ENCODE measurements at places on chromosomes 7 and 10. TPM values are rescaled to one million over a fixed set of nuclear protein-coding genes. Genes with fewer than 3 reads are reported as not detected.

DNA sequence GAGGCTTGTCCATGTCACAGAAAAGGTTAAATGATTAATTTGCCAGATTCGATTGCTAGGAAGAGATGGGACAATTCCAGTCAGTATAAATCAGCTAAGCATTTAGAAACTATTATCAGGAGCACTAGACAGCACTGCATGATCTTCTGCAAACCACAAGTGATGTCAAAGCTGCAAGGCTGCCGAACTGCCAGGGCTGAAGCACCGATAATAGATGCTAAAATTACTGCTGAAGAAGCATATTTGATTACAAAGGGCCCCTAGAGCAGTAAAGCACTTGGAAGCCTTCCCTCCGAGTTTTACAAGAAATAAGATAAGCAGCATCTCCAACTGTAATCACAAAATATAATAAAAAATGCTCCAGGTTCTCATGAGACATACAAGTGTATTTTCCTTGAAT is 40.6 kb downstream of the RNLS start:
- no peaks in the 10 kb centered on the region for H3K27me3 ChIP-seq
- H3K4me3 ChIP-seq = no peak overlapping the region
- DNase-seq = no peak
- H3K4me1 ChIP-seq = no peaks in the 10 kb centered on the region
- no peak overlapping the region for H3K27ac ChIP-seq
- no peaks in the 10 kb centered on the region for H3K36me3 ChIP-seq

SVOPL gene
- polyA plus RNA-seq = not detected

GRCh38 chr7:28269700-28270361 is 89.2 kb upstream of the JAZF1 start:
- no peak overlapping the region for H3K27ac ChIP-seq
- DNase-seq = no peak
- H3K27me3 ChIP-seq = no peaks in the 10 kb centered on the region
- no peak overlapping the region for H3K4me3 ChIP-seq
- H3K4me1 ChIP-seq = peaks cover 9% of the 10 kb centered on the region
- H3K36me3 ChIP-seq = no peaks in the 10 kb centered on the region

DNA sequence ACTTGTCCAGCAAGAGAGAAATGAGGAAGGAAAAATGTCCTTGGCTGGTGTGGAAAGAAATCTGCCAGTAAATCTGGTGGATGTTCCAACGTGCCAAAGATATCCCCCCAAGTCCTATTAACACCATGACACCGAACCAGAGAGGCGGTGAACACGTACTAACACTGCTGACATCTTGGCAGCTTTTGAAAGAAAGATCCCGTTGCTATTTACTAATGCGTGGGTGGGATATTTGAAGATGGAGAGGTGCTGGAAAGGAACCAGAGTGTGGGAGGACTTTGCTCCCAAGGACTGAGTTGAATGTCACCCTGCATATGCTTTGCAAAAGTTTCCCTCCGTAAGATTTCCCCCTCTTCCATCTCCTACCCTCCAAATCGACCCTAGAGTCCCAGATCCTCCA is 7.9 kb downstream of the CCDC3 start:
- no peaks in the 10 kb centered on the region for H3K36me3 ChIP-seq
- H3K4me3 ChIP-seq = no peak overlapping the region

- DNase-seq = no peak
- H3K27ac ChIP-seq = no peak overlapping the region
- no peaks in the 10 kb centered on the region for H3K36me3 ChIP-seq
- H3K27me3 ChIP-seq = no peaks in the 10 kb centered on the region
- H3K4me1 ChIP-seq = no peaks in the 10 kb centered on the region
Observed at GRCh38 chr7:79923953-79924352, 210.7 kb upstream of the GNAI1 start.

DNA sequence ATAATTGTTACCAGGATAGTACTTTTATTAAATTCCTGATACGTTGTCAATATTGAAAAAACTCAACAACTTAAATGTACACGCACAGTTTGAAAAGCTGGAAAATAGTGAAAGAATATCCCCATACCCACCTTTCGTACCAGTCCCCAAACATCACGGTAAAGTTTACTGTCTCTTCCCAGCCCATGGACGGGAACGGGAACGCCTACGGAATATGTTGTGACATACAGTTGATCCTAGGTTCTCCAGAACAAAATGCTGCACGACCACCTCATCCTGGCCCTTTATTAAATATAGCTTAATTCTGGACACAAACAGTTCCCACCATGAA is 527 bp upstream of the BCAP29 start:
- H3K27me3 ChIP-seq = no peaks in the 10 kb centered on the region
- peak overlapping the region; percentile 98 for H3K4me3 ChIP-seq
- DNase-seq = no peak
- peaks cover 46% of the 10 kb centered on the region for H3K36me3 ChIP-seq
- H3K27ac ChIP-seq = peak overlapping the region; percentile 95

ITGA8 gene
- not detected for polyA plus RNA-seq

DNA sequence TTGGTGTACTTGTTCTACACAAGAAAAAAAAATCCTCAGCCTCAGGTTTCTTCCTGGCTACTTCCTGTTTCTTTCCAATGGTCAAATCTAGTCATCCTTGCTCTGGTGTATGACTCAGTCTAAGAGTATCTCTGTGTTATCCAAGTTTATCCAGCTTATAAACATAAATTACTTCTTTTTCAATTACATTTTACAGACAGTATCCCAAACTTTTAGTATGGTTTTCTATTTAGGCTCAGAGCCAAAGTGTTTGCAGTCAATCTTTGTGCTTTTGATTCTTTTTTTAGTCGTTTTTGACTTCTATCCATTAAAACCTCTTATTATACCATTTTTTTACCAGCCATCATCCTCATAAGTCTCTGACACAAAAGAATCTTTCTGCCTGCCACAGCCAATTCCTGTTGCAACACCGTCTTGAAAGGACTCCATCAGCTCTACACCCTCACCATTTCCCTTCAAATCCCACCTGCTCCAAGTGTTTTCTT is 294.6 kb downstream of the PTEN start:
- H3K4me3 ChIP-seq = no peak overlapping the region
- no peaks in the 10 kb centered on the region for H3K27me3 ChIP-seq
- no peak for DNase-seq
- no peaks in the 10 kb centered on the region for H3K36me3 ChIP-seq
- H3K27ac ChIP-seq = peak overlapping the region; percentile 87
- H3K4me1 ChIP-seq = peaks cover 7% of the 10 kb centered on the region

DNA sequence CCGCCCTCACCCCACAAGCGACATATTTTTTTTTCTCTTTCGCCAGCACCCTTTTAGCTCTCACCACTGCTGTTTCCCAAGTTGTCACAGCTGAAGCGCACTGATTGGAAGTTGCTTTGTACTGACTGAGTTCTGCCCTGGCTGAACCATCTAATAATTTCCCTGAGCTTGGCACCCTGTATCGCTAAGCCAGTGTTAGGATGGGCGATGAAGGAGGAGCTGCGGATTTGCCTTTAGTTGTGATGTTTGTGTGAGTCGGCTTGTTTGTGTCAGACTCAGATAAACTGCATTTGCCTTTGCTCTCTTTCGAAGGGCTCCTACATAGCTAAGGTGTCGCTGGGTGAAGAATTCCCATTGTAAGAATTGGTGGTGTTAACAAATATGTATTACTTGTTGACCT is 1.3 kb upstream of the ATXN7L1 start:
- peak overlapping the region; percentile 76 for H3K4me3 ChIP-seq
- H3K4me1 ChIP-seq = no peaks in the 10 kb centered on the region
- DNase-seq = no peak

PIK3CG gene
- polyA plus RNA-seq = not detected

- no peaks in the 10 kb centered on the region for H3K36me3 ChIP-seq
- DNase-seq = peak; percentile 45
- H3K4me1 ChIP-seq = peaks cover 6% of the 10 kb centered on the region
- H3K27ac ChIP-seq = peak overlapping the region; percentile 24
- no peak overlapping the region for H3K4me3 ChIP-seq
- no peaks in the 10 kb centered on the region for H3K27me3 ChIP-seq
Observed at GRCh38 chr10:72800000-72800740, 93.4 kb upstream of the OIT3 start.
